ENCODE measurements at places on chromosomes 2 and 18.

- no peak for DNase-seq
Measured at GRCh38 chr2:1236606-1237005, 176.7 kb upstream of the TPO start.

GRCh38 chr2:74413001-74413698 lies 8.3 kb downstream of the C2orf81 start:
- DNase-seq, result no peak

GRCh38 chr18:73232933-73233332 lies 365.1 kb upstream of the NETO1 start:
- DNase-seq, result no peak

DNA sequence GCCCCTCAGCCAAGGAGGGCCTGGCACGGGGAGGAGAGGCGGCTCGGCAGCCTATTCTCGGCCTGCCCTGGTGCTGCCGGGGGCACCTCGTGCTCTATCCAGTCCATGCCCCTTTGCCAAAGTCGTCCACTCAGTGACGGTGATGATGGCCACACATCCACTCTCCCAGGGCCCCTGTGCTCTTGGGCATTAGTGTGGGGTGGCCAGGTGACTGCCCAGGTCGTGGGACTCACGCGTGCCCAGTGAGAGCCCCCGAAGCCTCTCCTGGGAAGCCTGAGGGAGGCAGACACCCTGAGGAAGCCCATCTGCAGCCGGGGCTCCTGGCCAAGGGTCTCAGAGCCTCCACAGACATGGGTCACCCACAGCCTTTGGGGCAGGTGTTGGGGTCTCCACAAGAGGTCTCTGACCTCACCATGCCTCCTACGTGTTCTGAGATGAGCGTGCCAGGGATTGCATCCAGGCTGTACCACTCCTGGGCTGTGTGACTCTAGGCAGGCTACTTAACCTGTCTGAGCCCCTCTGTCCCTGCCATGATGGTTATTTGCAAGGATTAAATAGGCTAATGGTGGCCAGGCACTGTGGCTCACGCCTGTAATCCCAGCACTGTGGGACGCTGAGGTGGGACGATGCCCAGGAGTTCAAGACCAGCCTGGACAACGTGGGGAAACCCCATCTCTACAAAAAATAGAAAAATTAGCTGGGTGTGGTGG lies 12.9 kb downstream of the RAMP1 start:
- no peak for DNase-seq

DNA sequence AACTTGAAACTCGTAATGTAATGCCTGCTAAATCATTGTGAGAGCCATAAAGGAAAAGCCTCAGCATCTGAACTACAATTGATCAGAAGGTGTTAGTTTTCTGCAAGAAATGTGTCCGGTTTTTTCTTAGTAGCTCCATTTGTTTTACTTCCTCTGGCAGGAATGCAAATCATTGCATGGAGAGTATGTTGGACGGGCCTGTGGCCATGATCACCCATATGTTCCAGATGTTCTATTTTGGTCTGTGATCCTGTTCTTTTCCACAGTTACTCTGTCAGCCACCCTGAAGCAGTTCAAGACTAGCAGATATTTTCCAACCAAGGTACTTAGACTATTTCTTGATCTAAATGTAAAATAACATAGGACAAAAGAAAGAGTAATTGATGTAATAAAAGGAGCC lies 126.6 kb downstream of the DPP4 start:
- DNase-seq, result no peak

GRCh38 chr2:97991081-97991856 lies 4.5 kb downstream of the TMEM131 start:
- no peak for DNase-seq

Data from NCI-H2081 treated with DMSO at 0.1 percent for 48 hours (cell line).